ENCODE measurements at places on chromosomes 11 and 22.

DNA sequence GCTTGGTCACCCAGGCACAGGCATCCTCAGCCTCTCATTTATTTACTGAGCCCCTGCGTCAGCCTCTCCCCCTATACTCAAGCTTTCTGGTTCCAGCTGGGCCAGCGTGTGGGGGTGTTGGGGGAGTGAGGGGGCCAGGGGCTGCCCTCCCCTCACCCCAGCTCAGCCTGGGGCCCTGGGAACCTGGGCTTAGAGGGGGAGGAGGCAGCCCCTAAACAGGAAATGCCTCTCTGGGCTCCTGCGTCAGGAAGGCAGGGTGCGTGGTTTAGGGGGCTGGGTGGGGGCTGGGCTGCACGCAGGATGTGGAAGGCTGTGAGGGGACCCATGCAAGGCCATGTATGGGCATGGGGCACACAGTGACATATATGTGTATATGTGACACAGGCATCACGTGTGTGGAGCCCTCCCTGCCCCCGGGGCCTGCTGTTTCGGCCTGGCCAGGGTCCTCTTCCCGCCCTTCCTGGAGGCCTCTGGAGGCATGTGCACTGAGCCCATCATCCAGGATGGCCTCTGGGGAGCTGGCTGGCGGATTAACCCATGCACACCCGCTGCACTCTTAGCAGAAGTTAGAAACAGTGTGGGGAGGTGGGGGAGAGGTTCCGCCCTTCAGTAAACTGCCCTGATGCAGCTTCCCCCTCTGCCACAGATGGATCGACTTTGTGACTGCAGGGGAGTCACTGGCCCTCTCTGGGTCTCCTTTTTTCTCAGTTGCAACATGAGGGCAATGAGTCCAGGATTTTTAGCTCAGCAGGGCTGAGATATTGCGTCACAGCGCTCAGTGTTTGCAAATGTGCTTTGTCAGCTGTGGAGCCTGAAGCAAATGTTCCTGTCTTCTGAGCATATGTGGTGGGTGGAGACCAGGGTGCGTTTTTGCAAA lies 1.1 kb upstream of the CD248 start:
- no peak for DNase-seq

- DNase-seq = no peak
Observed at GRCh38 chr22:35411102-35411501, 11.2 kb downstream of the MCM5 start.

DNA sequence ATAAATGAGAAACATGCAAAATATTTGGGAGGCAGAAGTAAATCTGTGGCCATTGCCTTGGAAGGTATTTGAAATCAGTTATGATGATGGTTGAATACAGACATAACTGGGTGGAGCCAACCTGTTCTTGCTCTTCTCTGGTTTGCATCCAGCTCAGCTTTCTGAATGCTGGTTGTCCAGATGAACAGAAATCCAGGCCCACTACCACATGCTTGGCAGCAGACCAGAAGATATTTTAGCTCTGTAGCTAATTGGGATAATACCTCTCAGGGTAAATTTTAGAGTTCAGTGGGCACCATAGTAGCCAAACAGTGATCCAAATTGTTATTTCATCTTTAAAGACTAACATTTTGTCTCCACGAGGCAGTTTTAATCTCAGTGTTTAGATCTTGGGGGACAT lies 308.3 kb downstream of the RAB38 start:
- DNase-seq = no peak

- DNase-seq = no peak
Observed at GRCh38 chr22:33923033-33923432, 2.8 kb upstream of the LARGE1 start.

DNA sequence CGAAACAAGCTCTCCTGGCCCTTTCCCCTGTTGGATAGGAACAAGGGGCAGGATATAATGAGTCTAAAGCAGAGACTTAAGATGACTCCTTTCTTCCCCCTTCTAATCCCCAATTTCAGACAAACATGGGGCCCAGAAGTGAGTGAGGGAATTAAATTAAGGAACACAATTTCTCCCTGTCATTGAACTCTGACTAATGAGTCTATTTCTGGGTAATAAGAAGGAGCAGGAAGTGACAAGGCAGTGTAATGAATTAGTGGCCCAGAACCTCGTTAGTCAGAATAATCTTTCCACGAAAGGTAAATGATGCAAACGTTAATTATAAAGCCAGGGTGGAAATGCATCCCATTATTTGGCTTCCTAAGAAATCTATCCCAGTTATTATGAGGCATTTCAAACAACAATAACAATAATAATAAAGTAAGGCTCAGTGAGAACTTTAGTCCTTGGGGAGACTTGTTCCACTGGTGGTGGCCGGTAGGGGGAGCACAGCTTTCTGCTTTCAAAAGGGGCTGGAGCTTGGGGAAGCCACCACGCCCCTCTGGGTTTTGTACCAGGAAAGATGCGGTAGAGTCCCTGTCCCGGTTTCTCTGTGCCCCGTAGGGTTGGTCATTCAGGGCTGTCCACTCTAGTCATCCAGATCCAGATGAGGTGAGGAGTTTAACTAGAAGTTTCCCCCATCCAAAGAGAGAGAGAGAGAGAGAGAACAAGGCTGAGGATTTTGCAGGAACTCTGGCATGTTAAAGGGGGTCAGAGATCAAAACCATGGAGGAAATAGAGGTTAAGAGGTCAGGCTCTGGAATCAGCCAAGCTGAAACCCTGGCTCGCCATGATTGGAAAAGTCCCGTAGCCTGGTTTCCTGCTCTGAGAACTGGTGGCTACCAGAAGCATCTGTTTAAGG lies 298.3 kb downstream of the NTM start:
- peak; percentile 44 for DNase-seq

- no peak for DNase-seq
Observed at GRCh38 chr22:47139790-47140119, 377.3 kb downstream of the TBC1D22A start.

GRCh38 chr11:116366980-116367645 lies 405.7 kb downstream of the BUD13 start:
- DNase-seq = no peak

All from activated CD4-positive, alpha-beta T cell treated with anti-CD3 and anti-CD28 coated beads for 24 hours (primary cell).